Activated T-cell treated with anti-CD3 and anti-CD28 coated beads for 24 hours (primary cell): ENCODE measurements at places on chromosomes 2 and 18.

DNA sequence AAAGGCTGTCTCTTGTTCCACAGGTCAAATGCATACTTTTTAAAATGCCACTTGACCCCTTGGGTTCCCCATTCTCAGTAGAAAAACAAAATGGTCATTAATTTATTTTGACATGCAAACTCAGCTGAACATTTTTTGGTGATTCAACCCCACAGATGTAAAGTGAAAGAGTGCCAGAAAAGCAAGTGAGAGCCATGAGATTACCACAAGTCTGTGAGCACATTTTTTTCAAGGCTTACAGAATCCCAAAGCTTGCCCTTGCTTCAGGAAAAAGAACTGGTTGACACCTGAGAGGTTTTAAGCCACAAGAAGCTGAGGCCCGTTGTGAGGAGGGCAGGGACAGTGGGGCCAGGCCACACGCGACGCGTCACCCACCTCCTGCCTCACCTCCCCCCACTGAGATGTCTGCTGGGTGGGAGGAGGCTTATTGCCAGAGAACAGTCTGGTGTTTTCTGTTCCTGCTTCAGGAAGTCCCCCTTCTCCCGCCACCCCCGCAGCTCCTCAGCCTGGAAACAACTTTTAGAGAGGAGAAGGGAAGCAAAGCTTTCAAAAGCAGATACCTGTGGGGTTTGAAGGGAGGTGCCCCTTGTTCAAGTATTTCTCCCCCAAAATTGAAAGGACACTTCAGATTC, 70.4 kb upstream of the CYP1B1 start:
- DNase-seq = no peak

DNA sequence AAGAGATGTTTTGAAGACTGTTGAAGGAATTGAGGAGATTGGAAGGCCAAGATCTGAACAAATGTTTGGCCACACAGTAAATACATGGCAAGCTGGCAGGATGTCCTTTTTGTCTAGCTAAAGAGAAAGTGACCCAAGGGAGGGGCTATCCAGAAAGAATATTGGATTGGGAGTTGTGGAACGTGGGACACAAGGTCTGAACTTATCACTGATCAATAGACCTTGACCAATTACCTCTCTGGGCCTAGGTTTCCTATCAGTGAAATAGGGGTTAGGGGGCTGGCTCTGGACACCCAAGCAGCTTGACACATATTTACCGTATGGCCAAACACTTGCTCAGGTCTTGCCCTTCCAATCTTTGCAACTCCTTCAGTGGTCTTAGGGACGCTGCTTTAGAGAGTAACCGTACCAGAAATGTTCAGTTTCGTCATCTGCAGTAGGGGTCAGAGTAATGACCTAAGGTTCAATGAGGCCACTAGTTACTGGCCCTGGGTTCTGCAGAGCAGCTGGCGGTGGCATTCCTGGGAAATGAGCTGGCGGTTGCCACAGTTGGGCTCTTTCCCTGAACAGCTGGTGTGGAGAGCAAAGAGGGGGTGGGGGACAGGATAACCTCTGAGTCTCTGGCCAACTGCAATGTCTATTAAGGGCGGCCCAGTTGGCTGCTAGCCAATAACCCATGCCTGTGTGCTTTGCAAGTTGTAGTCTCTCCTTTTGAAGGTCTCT, 70.1 kb upstream of the STPG4 start:
- DNase-seq = no peak

DNA sequence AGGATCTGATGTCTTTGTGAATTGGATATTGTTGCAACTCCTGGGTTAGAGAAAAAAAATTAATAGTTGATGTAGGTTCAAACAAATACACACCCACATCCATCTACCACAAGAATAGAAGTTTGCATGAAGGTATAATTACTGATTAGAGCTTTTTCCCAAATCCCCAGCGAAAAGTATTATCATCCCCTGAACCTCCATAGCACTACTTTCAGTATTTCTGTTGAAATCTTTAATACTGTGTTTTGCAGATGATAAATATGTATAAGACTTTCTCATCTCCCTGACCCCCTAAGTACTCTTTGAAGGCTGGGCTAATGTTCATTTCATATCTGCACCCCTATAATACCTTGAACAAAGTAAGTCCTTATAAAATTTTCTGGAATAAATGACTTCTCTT, 6.4 kb downstream of the FN1 start:
- DNase-seq = no peak

- no peak for DNase-seq
Observed at GRCh38 chr2:27029051-27029450, 3.7 kb upstream of the TMEM214 start.

GRCh38 chr18:58180172-58180571, 136.1 kb downstream of the NEDD4L start:
- DNase-seq = no peak

DNA sequence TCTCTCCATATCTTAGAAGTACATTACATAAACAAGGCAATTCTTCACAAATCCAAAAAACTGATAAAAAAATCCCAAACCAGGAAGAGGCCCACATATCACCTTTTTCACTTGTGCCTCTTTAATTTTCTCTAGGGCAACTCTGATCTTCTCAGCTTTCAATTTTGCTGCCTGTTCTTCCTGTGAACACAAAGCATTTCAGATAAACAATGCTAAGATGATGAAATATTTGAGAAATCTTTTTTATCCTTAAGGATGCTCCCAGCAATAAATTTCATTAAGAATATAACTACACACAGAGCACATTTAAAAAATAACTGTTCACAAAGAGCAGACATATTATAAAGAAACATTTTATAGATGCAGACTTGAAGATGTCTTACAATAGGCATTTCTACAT, 73.4 kb downstream of the RAPH1 start:
- DNase-seq = no peak

GRCh38 chr2:73999881-74000597, 15.3 kb downstream of the TET3 start:
- DNase-seq = no peak

GRCh38 chr2:230925879-230926765, 1.1 kb upstream of the GPR55 start:
- peak; percentile 48 for DNase-seq

- DNase-seq = no peak
Observed at GRCh38 chr18:47077111-47077510, 41.7 kb upstream of the ELOA2 start.

DNA sequence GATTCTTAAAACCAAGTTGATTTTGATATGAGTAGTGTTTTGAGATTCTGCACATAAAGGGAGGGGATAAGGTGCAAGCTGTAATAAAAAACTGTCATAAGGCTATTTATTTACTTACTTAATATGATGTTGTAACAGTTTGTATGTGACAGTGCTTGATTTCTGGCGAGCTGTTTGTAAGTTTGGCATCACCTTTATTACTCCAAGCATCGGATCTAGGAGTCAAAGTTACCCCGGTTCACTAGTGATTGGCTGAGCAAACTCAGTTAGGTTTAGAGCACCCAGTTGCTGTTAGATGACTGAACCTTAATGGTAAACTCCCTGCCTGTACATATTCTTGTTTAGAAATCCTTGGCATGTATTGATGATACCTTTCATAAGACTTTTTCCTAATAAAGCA, 16.1 kb downstream of the ZCCHC2 start:
- no peak for DNase-seq

DNA sequence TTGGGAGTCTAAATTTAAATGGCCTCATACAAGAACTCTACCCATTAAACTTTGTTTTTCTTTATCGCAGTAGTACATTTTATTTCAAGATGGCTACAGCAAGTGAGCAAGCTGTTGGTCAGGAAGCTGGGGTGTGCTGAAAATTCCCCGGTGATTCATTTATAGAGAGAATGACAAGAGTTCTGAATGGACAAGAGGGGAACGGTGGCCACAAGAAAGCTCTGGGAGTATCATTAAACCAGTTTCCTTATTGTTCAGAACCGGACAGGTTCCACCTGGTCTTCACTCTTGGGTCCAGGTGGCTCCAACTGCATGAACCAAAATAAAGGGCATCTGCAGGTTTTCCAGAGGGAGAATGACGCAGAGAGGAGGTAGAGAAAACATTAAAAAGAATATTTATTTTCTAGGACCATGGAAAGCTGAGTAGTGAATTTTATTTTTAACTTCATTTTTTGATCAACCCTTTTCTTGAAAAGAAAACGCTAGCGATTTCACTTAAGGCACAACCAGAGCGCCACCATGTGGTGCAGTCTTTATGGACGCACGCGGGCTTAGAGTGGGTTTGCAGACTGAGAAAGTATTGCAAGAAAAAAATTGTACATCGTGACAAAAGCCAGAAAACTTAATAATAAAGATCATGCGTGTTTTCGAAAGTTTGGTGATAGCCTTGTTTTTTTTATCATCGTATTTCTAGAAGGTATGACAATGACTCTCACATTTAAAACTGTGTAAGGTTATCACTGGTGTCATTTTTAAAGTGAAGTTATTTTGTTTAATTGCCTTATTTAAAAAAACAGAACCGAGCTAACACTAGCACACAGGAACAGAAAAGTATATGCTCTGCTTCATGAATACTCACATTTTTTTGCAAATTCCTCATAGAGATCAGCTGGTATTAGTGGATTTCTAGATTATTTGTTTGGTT, 97.9 kb upstream of the NOL4 start:
- DNase-seq = no peak

- no peak for DNase-seq
Observed at GRCh38 chr18:31162825-31163435, at the start of gene DSC1. Gene DSC1 (minus strand): TSS chr18:31162856. CDS start chr18:31162594, 262 bp downstream.

- DNase-seq = no peak
Observed at GRCh38 chr2:16630463-16630862, 35.2 kb downstream of the CYRIA start.

DNA sequence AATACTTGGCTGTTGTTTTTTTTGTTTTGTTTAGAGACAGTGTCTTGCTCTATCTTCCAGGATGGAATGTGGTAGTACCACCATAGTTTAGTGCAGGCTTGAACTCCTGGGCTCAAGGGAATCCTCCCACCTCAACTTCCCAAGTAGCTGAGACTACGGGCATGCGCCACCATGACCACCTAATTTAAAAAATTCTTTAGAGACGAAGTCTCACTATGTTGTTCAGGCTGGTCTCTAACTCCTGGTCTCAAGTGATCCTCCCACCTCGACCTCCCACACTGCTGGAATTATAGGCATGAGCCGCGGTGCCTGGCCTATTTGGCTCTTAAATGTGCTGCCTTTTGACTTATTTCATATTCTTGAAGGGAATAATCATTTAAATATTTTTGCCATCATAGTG, 60.1 kb downstream of the PTPN4 start:
- DNase-seq = no peak

DNA sequence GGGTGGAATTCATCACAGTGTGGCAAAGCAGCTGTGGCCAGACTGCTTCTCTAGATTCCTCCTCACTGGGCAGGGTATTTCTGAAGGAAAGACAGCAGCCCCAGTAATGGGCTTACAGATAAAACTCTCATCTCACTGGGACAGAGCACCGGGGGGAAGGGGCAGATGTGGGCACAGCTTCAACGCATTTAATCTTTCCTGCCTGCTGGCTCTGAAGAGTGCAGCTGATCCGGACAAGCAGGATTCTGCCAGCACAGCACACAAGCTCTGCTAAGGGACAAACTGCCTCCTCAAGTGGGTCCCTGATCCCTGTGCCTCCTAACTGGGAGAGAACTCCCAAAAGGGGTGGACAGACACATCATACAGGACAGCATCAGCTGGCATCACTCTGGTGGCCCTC, 779.9 kb upstream of the CNTNAP5 start:
- DNase-seq = no peak

DNA sequence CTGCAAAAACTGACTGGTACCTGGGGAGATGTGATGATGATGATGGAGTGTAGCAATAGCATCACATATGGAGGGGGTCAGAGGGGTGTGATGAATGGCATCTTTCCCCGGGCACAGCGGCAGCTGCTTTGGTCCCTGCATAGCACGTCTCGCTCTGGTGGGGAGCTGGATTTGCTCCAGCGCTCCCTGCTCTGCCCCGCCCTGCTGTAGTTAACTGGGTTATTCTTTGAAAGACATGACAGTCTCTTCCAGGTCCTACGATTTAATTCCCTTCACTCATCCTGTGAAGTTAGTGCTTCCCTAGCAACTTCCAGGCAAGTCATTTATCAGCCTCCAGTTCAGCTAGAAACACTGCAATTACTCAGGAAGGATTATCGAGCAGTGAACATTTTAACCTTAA, 463.1 kb downstream of the TSN start:
- no peak for DNase-seq

GRCh38 chr2:74915743-74916142, 42.7 kb upstream of the POLE4 start:
- DNase-seq = no peak

DNA sequence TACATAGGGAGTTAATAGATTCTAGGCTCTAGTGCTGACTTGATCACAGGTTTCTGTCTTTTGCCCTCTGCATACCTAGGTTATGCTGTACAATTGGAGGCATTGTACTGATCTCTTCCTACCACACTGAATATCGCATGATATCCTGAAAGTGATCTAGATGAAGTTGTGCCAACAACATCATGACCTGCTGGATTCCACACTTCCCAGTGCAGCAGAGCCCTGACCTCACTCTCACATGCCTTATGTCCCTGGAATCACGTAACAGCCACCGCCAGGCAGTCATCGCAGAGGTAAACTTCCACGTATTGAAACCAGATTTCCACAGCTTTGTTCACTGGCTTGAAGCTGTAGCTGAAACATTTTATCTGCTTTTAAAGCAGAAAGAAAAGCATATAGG, 214.0 kb downstream of the ANKRD30B start:
- no peak for DNase-seq

DNA sequence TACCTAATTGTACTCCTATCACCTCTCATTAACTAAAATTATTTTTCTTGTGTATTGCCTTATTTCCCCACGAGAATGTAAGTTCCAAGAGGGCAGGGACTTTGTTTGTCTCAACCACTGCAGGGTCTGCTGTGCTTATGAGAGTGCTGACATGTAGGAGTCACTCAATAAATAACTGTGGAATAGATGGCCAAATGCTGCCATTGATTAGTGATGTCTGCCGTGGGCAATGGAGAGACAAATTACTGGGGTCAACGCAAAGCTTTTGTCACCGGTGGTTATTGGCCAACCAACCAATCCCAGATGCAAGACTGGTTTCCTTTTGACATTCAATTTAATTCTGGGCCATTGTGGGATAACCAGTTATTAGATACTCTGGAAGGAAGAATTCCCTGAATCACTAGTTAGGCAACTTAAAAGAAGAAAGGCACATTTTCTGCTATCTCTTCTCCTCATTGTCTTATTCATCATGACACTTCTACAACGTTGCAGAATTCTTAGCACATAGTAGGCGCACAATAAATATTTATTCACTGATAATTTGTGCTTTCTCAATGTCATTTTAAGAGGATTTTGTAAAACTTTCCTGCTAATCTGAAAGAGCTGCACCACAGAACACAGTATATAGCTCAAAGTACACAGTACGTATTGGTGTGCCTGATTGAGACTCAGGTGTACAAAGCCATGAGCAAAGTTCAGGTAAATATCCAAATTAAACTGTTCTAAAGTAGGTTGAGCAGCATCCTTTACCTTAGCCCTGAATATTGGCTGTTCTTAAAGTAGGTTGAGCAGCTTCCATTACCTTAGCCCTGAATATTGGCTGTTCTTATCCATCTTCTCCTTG, 95.9 kb downstream of the ACTR3 start:
- no peak for DNase-seq

GRCh38 chr18:54774981-54775665, 53.2 kb upstream of the RAB27B start:
- DNase-seq = no peak
